ENCODE measurements at places on chromosomes 1 and 21.

DNA sequence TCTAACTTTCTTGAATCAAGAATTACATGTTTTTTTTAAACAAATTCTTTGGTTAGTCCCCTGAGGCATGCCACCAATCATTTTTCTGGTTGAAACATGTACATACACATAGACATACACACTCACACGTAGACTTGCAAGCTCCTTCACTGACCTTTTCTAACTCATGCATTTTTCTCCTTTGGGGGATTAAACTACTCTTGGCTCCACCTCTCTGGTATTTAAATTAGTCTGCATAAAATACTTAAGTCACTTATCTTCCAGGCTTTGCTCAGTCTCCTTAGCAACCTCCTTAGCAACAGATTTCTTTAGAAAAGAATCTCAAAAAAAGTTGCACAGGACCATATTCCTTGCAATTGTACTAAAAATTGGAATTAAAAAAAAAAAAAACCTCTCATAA, 440.9 kb upstream of the LRRC7 start:
- no peak for DNase-seq

- no peak for DNase-seq
Observed at GRCh38 chr1:174954073-174954460, 45.7 kb upstream of the CACYBP start.

DNA sequence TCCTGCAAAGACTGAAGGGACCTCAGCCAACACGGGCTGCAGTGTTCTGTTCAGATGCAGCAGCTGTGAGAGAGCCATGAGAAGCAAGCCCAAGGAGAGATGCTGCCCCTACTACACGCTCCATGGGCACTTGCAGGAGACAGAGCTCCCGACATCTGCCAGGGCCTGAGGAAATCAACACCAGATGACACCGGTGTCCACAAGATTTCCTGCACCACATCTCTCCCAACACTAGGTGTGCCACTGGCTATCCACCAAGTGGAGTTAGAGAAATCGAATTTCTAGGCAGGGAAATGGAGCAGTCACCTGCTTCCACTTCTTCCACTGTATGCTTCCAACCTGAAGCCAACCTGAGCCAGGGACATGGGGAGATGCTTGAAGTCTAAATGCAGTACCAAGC, 445.3 kb downstream of the RWDD3 start:
- DNase-seq = no peak

DNA sequence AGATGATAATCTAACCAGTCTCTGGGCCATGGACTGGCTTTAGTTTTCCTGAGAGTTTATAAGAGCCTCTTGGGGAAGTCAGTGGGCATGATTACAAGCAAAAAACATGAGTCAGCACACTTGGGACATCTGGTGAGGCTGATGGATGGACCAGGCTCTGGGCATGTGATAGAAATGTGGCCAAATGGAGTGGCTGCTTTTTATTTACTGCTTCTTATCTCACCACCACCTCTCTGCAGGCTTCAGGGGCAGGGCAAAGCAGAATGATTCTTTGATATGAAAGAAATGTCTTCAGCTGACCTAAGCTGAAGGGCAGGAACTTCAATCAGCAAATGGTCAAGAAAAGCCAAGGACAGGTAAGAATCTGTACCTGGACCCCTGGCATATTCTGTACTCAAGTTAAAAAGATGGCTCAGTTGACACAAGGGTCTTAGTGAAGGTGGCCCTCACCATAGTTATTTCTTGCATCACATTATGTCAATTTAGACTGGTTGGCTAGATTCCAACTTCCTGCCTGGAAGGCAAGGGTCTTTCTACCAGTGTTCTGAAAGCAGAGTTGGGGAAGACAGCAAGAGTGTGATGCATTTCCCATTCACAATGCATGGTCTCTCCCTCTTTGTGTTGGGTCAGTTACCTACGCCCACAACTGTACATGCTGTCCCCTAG, 162.8 kb downstream of the FASLG start:
- DNase-seq = no peak

DNA sequence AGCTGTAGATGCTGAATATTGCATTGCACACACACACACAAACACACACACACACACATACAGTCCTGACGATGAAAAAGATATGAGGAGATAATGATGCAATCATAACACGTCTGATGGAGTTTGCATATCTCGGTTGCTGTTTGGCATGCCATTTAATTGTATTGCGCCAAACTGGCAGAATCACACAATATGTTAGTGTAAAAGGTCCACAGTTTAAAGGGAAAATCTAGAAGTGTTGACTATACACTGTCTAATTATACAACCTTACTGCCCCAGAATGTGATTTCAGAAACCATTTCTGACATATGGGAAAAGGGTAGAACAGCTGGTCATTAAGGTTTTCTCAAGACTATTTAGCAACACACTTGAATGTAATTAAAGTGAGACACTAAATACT, 123.7 kb upstream of the PROX1 start:
- DNase-seq = no peak

GRCh38 chr1:52681136-52681535, 17.0 kb downstream of the COA7 start:
- DNase-seq = no peak

- DNase-seq = no peak
Observed at GRCh38 chr1:110593902-110594301, 12.3 kb downstream of the KCNA2 start.

GRCh38 chr1:201662646-201663045, 123.7 kb downstream of the NAV1 start:
- no peak for DNase-seq

- DNase-seq = no peak
Observed at GRCh38 chr1:36737038-36737555, 254.4 kb upstream of the CSF3R start.

DNA sequence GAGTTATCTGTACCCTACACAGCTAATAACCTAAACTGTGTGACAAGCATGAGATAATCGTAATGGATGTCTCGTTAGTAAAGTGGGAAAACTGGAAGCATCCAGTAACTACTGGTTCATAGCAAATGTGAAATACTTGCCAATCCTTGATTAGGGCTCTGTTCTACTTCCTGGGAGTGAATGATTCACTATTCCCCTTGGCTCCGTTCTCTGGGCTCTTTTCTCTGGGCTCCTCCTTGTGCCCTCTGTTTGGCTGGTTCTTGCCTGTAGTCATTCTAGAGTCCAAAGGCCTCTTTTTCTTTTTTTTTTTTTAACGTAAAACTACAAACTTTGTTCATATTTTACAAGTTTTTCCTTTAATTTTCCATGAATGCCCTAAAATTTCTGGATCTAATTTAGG, 465.8 kb upstream of the PLXNA2 start:
- no peak for DNase-seq

DNA sequence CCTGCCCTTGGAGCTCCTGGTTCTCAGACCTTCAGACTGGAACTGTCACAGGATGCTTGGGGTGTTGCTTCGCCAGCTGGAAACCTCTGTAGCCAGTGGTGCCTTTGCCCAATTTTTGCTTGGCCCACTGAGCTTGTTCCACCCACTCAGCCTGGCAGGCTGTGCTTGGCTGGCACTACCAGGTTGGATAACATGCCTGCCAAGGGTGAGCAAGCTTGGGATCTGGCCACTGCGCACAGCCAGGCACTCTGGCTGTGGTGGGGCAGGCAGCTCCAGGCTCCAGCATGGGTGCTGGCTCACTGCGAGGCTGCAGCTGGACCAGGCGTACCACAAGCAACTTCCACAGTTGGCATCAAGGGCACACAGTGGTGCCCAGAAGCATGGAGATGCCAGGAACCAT, 967.8 kb upstream of the NCAM2 start:
- no peak for DNase-seq

- no peak for DNase-seq
Observed at GRCh38 chr1:234231061-234231892, 142.0 kb upstream of the COA6 start.

- DNase-seq = no peak
Observed at GRCh38 chr1:40944326-40944725, 35.2 kb upstream of the CTPS1 start.

DNA sequence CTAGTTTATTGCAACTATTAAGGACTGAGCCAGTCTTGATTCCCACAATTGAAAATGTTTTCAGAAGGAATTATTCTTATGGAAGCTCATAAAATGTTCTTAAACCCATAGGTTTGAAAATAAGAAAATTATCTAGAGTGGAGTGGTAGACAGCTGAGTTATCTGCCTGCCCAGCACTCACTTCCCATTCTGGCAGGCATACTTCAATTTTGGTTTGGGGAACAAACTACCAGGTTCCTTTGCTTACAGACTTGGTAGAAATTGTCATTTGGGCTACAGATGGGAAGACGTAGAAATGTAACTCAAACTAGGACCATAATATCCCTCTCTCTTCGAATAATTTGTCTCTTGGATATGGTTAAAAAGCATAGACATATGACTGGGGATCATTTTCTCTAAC, 18.4 kb downstream of the JUN start:
- no peak for DNase-seq

DNA sequence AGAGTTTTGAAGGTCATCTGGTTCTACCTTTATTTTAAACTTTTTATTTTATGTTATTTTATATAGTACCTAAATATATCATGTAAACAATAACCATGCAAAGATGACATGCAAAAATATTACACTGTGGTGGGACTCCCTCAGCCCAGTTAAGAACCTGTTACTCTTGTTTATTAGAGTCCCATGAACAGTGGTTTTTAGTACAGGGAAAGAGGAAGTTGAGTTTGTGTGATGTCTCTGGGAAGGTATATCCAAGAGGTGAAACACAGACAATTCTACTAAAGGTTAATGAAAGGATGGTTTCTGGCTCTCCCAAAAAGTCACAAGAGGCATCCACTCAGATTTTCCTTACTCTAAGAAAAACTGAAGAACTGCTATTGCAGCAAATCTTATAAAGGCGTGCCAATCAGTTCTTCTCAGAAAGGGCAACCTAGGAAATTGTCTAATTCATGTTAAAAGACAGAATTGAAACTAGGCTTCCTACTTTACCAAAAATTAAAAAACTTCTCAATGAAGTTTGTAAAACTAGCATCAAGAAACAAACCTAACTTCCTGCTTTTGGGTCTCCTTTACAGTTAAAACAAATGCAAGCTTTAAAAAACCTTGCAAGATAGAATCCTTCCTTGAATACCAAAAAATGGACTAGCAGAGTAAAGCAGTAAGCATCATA, 19.9 kb downstream of the GFI1 start:
- no peak for DNase-seq

DNA sequence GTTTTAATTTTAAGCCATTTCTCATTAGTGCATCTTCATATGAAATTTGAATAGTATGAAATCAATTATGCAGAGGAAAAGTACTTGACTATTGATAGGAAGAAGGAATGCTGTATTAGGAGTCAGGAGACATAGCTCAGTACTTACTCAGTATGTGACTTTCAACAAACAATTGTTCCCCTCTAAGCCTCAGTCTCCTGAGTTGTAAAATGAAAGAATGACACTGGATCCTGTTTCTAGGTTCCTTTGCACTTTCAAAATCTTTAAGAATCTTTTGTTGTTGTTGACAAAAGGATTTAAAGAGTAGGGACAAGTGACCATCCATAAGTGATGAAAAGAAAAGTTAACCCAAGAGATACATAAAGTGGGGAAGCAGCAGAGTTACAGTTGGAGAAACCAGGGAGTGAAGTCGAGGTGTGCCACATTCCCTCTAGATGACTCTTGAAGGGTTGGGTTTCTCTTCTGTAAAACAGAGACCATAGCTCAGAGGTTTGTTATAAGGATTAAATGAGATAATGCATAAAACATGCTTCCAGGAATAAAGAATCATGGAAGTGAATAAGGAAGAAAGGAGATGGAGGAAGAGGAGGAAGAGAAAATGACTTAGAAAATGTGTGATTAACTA, 105.7 kb upstream of the KCNJ15 start:
- no peak for DNase-seq

DNA sequence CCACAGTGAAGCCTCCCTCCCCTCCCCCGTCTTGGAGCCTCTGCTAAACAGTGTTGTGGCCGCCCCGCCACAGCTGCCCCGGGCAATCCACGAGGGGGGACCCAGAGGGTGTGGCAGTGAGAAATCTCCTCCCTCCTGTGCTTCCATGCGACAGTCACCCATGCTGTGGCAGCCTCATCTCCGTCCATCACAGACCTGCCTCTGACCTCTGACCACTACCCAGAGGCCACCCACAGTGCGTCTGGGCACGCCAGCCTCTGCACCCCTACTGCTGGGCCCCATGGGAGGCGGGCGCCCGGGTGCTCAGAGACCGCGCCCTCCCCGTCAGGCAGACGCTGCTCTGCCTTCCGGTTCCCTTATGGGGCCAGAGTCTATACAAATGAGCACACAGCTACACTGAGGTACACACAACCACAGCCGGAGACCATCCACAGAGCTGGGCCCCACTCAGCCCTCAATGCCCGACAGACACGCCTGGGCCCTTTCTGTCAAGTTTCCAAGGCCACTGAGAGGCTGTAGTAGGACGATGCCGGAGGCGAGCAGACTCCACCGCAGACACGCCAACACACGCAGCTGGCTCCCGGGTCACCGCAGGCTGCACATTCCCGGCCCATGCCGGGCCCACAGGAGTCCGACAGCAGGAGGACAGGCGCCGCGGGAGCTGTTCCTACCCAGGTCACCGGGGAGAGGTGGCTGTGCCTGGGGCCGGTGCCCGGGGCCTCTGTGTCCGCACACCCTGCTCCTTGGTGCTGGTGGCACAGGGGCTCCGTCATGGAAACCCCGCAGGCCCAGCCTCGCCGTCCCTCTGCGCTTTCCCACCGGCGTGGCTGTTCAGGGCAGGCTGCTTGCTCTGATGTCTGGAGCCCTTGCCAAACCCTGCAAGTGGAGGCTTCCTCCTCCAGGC, 23.9 kb upstream of the TMEM52 start:
- no peak for DNase-seq

- no peak for DNase-seq
Observed at GRCh38 chr1:38097284-38097898, 50.8 kb upstream of the POU3F1 start.

DNA sequence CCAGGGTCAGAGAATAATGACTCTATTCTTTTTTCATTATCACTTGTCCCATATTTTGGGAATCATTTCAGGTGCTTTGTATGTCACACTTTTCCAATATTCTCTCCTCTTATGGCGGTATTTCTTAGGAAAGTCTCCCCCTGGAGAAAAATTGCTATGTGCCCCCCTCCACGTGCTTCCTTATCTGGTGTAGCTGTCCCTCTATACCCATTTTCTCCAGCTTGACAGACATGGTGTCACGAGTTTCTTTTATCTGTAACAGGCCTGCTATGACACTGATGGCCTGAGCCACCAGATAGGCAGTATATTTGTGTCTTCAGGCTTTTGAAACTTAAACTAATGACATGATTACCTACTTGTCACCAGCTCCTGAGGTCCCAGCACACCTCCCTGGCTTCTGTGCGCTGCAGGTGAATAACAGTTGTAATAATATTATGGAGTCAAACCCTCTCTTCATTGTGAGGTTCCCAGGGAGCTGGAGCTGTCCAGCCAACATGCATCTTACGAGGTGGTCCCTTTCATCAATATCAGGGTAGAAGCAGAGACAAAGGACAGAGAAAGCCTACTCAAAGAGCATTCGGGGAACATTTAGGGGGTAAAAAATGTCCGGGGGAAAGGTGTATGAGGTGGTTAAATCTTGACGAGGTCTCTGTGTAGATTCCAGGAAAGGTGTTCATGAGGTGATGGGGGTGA, 71.2 kb upstream of the DUSP10 start:
- no peak for DNase-seq
